CD4-positive, alpha-beta T cell treated with Interleukin-17A for 1 hour (primary cell): ENCODE measurements at places on chromosomes 13 and 19.
A peak's percentile ranks its signal among the peaks of the same experiment; 100 is the strongest.

- DNase-seq, result peak; percentile 92
Observed at GRCh38 chr19:7394731-7395359, 46.1 kb downstream of the ARHGEF18 start.

DNA sequence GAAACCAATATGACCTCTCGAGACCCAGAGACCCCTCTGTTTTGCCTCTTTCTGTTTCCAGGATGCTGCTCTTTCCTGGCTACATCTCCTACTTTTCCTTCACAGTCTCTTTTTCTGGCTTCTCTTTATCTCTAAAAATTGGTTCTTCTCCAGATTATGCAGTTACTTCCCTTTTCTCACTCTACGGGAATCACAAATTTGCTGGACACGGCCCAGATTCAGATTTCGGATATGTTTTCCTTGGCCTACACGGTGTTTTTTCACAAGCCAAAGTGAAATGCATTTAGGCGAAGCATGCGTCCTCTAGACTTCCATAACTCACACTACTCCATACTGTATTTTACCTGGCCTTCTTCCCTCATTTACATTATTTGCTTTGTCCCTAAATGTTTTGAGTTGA, 214.7 kb upstream of the MIR17HG start:
- no peak for DNase-seq

DNA sequence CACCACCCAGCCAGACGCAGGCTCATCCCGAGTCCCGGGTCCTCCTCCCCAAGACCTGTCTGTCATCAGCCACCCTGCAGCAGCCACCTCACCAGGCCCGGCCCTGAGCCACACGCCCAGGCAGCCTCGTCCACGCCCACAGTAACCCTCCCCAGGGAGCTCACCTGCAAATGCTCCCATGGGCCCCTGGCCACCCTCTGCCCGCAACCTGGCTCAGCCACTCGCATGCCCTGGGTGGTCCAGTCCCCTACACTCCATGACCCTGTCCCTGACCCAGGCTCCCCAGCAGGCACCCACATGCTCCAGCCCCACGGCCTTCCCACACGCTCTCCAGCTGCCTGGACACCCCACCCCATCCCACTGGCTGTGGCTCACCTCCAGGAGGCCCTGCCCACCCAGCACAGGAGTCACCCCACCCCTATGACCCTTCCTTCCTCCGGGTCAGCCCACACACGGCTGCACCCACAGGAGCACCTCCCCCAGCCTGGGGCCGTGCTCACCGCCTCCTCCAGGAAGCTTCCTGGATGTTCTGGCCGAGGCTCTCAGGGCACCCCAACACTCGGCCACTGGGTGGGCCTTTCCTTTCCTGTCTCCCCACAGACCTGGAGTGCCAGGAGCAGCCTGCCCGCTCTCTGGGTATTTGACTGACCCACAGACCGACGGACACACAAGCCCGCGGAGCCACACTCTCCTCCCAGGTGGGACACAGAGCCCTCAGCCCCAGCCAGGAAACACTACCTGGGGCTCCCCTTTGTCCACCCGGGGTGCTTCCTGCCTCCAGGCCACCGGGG, 3.6 kb downstream of the TMEM259 start:
- DNase-seq, result no peak

GRCh38 chr19:10334588-10335351, 1.4 kb upstream of the RAVER1 start:
- peak; percentile 28 for DNase-seq

GRCh38 chr19:2716275-2716650, 4.9 kb downstream of the DIRAS1 start:
- no peak for DNase-seq

DNA sequence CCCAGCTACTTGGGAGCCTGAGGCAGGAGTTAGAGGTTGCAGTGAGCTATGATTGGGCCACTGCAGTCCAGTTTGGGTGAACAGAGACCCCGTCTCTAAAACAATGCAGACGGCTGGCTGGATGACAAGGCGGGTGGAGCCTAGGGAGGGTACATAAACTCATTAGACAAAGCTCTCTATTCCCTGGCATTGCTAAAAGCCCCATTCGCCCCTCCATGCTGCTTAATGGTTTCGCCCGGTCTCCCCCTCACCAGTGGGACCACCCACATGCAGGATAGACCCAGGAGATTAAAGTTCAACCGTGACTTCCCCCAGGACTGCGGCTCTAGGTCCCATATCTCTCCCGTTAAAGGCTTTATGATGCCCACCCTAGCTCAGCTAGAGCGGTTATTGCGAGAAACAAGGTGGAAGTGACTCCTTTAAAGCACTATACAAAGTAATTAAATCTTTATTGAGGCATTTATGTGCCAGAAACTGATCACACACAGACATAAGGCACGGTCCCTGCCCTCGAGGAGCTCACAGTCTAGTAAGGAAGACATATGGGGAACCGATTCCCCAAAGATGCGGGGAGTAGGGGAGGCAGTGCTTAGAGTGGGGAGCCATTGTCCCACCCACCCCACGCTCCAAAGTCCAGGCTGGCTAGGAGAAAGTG, 4.9 kb downstream of the LYPD3 start:
- DNase-seq, result no peak

- DNase-seq, result peak; percentile 40
Observed at GRCh38 chr13:39051157-39051556, 12.9 kb downstream of the NHLRC3 start.

DNA sequence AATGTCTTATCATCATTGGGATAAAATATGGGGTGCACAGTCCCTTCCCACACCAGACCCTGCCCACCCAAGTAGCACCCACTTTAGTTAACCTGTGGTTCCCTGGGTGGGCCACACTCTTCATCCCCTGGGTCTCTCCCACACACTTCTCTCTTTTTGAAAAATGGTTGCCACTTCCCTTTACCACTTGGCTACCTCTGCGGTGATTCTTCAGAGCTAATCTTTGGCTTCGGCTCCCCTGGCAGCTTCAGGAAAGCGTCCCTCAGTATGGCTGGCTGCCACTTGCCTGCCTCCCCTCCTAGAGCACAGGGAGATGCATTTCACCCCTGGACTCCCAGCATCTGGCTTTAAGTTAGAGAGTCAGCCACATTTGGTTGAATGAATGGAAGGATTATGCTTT, 18.2 kb downstream of the CCNA1 start:
- no peak for DNase-seq

DNA sequence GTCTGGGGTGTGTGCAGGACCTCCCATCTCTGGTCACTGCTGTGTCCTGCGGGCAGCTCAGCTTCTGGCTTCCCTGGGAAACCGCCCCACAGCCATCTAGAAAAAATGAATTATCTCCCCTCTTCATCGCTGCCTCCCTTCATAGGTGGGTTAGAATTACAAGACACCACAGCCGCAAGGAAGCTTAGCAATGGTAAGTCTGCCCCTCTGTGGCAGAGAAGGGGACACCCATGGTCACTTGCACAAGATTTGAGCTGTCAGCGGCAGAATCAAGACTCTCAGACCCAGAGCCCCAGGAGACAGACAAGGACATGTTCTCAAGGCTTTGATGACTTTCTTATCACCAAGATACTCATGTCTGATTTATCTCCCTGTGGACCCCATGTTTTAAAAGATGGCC, 110.8 kb upstream of the PABPC3 start:
- DNase-seq, result no peak

- DNase-seq, result peak; percentile 59
Observed at GRCh38 chr19:14401468-14402195, 17.5 kb downstream of the DDX39A start.

DNA sequence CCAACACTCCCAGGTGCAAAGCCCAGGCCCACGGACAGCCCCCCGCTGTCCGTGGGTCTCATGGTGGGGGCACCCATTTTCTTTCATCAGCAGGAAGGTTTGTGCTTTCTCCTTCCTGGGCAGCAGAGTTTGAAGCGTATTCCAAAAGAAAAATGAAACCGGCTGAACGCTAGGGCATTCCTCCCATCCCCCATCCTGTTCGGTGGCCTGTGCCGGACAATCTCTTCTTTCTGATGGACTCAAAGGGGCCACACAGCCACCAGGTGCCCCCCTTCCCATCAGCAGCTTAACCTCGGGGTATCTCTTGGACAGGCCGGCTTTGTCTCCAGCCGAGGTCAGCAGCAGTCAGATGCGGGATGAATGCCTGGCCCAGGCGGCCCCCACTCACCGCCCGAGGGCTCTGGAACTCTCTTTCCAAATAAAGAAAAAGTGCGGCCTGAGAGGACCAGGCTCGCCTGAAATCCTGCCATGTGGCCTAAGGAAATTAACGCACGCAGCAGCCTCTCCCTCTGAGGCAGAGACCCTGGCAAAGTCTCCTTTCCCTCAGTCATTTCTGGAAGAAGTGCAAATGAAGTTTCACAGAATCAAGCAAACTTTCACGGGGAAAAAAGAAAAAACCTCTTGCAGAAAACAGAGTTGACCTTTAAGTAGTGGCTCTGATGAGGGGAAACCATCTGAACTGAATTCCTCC, 67.8 kb downstream of the RASA3 start:
- DNase-seq, result no peak

- DNase-seq, result no peak
Observed at GRCh38 chr13:44396701-44397580, 23.3 kb downstream of the SERP2 start.

DNA sequence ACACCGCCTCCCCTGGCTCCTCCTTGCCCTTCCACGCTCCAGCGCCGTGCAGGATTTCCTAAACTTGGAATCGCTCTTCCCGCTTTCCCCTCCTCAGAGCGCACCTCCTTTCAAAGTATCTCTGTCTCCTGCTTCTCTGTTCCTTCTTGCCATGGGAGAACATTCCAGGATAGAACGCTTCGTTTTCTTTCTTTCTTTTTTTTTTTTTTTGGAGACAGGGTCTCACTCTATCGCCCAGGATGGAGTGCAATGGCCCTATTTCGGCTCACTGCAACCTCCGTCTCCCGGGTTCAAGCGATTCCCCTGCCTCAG, 574 bp upstream of the XPO4 start:
- no peak for DNase-seq

DNA sequence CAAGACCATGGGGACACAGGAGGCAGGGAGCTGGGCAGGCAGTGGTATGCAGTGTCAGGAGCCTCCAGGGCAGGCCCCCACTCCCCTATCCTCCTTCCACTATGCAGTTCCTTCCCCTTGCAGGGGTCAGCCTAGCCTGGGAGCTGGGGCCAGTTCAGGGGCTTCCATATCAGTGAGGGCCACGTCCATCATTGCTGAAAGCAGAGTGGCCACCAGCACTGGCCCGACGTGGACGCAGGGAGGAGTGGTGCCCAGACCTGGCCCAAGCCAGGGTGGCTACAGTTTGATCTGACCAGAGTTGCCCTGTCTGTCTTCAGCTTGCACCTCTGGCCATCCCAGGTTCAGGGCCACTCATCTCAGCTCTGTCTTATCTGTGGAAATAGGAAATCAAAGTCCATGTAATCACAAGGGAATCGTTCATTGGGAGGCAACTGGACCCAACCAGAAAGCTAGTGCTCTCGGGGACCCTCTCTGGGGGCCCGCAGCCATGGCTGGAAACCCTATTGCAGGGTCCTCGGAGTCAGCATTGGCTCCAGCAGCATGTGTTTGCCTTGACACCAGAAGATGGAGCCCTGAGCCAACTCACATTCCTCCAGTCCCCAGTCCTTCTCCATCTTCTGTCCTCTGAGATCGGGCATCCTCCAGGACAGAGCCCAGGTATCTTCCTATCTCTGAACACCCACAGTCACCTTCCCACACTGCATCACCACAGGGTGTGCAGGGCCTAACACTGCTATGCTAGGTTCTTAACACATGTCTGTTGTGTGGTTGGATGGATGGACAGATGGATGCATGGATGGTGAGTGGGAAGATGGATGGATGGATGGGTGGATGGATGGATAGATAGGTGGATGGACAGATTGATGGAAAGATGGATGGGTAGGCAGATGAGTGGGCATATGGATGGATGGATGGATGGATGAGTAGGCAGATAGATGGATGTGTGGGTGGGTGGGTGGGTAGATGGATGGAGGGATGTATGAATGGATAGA, 75.7 kb upstream of the KCTD15 start:
- DNase-seq, result no peak

DNA sequence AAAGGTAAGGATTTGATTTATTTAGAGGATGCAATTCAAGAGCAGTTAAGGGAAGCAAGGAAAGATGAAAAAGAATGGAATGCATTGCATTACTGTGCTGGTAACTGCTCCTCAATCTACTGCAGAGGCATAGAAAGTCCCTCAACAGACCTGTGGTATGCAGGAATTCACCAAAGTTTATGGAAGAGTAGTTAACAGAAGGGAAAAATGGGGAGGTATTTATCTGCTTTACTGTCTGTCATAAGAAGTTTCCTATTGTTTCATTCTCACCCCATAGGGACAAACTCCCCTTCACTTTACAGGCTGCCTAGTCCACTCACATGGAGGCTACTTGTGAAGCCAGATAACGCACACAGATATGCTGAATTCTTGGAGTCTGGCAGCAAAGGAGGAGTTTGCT, 354.9 kb upstream of the SPRY2 start:
- no peak for DNase-seq

DNA sequence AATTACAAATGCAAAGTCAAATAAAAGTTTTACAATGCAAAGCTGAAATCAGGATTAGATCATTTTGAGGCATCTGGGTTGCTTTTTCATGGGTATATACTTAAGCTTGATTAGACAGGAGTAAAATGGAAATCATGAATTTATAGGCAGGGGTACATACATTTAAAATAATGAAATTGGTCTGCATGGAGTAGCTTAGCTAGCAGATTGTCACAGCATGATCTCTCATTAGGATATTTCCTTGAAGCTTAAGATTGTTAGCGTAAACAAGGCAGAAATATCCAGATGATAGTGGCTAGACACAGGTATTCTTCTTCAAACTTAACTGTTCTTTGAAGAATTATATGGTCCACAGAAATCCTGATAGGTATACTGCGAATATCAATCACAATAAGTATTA, 1627.0 kb upstream of the PCDH20 start:
- DNase-seq, result no peak

GRCh38 chr13:58666331-58666730, 1034.8 kb downstream of the PCDH17 start:
- no peak for DNase-seq

GRCh38 chr13:113351514-113352026, 12.4 kb downstream of the GRTP1 start:
- DNase-seq, result no peak

DNA sequence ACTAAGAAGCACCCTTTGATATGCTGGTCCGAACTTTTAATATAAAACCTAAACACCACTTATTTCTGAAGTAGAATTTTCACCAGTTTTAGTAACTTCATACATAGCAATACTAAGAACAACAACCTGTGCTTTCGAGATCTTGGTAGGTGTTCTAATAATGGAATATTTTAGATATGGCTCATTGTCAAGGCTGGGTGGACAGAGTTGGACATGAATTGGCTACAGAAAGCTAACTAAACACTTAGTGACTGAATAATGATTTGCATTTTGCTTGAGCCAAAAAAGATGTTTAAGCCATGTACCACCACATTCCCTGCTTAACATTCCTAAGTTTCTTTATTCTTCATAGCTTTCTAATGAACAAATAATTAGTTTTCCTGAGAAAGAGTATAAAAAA, 344.3 kb upstream of the SGCG start:
- DNase-seq, result no peak

DNA sequence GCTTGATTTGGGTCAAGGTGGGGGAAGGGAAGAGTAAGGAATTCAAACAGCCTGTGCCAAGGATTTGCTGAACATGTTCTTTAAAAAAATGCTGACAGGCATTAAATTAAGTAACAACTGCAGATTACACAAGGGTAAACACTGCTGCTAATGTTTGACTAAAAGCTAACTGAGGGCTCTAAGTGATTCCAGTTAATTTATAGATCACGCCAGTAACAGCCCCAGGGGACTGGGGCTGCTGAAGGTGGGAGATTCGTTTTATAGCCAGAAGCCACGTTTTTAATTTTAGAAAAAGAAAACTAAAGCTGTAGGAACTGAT, 321.7 kb downstream of the DLEU7 start:
- DNase-seq, result no peak
